ENCODE measurements at places on chromosomes 12 and 14. TPM values are rescaled to one million over a fixed set of nuclear protein-coding genes. Genes with fewer than 3 reads are reported as not detected.

The OR11H12 gene
- polyA plus RNA-seq: not detected

The MAPKAPK5 gene
- polyA plus RNA-seq: 15.5 TPM

The IQSEC3 gene
- 5.2 TPM for polyA plus RNA-seq

The DENND5B gene
- 4.9 TPM for polyA plus RNA-seq

The NRL gene
- 1.6 TPM for polyA plus RNA-seq

The KRT75 gene
- polyA plus RNA-seq: 0.11 TPM

The PCED1B gene
- polyA plus RNA-seq: 2.7 TPM

The RFX4 gene
- 0.13 TPM for polyA plus RNA-seq

The MAP3K9 gene
- 1.4 TPM for polyA plus RNA-seq

The APAF1 gene
- polyA plus RNA-seq: 3.7 TPM

The CATSPERB gene
- 11.4 TPM for polyA plus RNA-seq

The PRIMA1 gene
- polyA plus RNA-seq: 0.69 TPM

The IAPP gene
- polyA plus RNA-seq: 0.33 TPM

The GLI1 gene
- polyA plus RNA-seq: 0.25 TPM

The MMP19 gene
- 100 TPM for polyA plus RNA-seq

The ANKS1B gene
- polyA plus RNA-seq: 0.79 TPM

The USP44 gene
- 1.7 TPM for polyA plus RNA-seq

The OAS1 gene
- polyA plus RNA-seq: 6.6 TPM

The PRPH gene
- polyA plus RNA-seq: 0.43 TPM

The PPP4R4 gene
- 0.11 TPM for polyA plus RNA-seq

The DUSP16 gene
- 14.4 TPM for polyA plus RNA-seq

The IL23A gene
- not detected for polyA plus RNA-seq

The NPFF gene
- polyA plus RNA-seq: 2.6 TPM

The LGR5 gene
- 0.16 TPM for polyA plus RNA-seq

The LRIG3 gene
- 8.1 TPM for polyA plus RNA-seq

The ARMH4 gene
- polyA plus RNA-seq: 0.61 TPM

The PIK3C2G gene
- polyA plus RNA-seq: 1.2 TPM

The NFE2 gene
- polyA plus RNA-seq: 10.6 TPM

The CDCA3 gene
- polyA plus RNA-seq: 1.1 TPM

The MYO1H gene
- polyA plus RNA-seq: not detected

The HELB gene
- 0.86 TPM for polyA plus RNA-seq

The SLC4A8 gene
- polyA plus RNA-seq: 1.0 TPM

The PTPRR gene
- polyA plus RNA-seq: 1.1 TPM

The SENP1 gene
- polyA plus RNA-seq: 3.9 TPM

The LAG3 gene
- polyA plus RNA-seq: 3.0 TPM

The CPNE6 gene
- not detected for polyA plus RNA-seq

The IL31 gene
- not detected for polyA plus RNA-seq

The CLEC2D gene
- polyA plus RNA-seq: 1.9 TPM

The SLC25A47 gene
- polyA plus RNA-seq: 0.07 TPM
